ENCODE measurements at places on chromosomes 2 and 18.

DNA sequence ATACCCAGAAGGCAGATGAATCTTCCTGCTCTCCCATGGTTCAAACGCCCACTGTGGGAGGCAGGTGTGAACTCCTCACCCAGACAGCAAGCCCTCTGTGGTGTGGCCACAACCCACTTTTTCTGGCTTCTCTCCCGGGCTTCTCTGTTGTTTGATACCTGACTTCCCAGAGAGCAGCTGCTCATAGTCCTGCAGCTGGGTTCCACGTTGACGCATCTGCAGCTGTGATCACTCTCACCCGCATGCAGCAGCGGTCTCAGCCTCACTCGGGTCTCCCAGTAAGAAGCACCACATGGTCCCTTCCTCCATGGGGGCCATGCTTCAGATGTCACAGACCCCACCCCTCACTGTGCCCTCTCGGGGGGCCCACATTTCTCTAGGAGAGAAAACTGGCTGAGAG, 3.5 kb downstream of the ASPRV1 start:
- no peak for DNase-seq

DNA sequence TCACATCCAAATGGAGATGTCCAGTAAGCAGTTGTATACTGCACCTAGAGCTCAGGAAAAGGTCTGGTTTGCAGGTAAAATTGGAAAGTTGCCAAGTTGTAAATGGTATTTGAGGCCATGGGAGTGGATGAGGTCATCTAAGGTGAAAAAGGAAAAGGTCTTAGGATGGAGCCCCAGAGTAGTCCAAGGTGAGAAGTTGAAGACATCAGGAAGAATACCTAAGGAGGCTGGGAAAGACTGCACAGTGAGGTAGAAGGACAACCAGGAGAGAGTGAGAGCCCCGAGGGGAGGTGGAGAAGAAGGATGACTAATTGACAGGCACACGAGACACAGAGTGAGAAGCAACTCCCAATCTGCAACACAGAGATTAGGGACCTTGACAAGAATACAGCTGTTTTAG, 10.7 kb downstream of the DPP4 start:
- DNase-seq: peak; percentile 11

DNA sequence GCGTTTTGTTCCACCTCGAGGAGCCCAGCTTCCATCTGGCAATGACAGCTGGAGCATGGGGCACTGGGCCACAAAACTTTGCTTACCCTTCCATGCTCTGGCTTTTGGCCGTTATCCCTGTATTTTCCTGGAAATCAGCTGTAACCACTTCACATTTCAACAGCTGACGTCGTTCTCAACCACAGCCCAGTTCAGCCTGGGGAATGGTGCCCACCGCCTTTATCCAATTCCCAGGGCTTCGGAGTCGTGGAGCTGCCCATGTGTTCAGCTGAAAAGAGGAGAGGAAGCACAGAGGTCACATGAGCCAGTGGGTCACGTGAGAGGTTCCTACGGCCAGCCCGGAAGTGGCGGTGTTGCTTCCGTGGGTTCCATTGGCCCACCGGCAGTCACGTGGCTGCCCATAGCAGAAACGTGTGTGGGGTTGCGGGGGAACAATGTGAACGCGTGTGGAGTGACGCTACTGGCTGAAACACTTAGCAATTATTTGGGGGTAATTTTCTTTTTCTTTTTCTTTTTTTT, 16.7 kb upstream of the EDAR start:
- DNase-seq: no peak

GRCh38 chr2:178345951-178346350, 105.0 kb downstream of the PRKRA start:
- DNase-seq: no peak

- no peak for DNase-seq
These were observed 286.3 kb downstream of the FSIP2 start for GRCh38 chr2:186024921-186025320.

- DNase-seq: peak; percentile 63
These were observed 141.5 kb downstream of the SPHKAP start for GRCh38 chr2:228039752-228040534.

DNA sequence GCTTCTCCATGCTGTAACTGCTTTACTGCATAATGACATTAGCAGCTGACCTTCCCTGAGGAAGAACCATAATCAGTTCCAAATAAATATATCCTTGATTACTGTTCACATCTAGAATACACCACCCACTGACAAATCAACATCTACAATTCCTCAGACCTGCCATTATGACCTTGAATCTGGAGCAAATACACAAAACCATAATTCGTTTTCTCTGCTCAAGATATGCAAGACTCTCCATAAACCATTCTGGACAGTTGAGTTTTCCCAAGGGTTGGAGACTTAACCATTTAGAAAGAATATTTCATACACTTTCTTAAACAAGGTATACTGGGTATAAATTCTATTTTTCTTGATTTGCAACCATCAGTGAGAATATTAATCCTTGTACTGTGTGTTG, 11.8 kb downstream of the C2orf76 start:
- no peak for DNase-seq

GRCh38 chr2:241637018-241637794, at the start of the genes ATG4B and THAP4:
TSS of gene ATG4B (plus strand) at chr2:241637693. CDS start at chr2:241637715, 22 bp downstream.
TSS of gene THAP4 (minus strand) at chr2:241637158. CDS start at chr2:241637017, 141 bp downstream.
- DNase-seq: peak; percentile 87

DNA sequence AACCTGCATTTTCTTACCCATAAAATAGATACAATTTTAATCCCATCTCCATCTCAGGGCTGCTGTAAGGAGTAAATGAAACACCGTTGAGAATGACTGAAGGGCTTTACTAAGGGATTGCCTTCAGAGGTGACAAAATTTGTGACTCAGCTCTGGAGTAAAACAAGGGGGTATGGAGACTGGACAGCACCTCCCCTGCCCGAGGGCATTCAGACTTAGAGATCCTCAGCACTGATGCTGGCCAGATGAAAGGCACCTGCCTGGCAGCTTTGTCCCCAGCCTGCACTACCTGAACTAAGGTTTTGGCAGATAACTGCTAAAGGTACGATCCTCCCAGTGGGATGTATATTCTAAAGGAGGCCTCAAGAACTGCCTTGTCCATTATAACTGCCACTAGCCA, 105.9 kb upstream of the STPG4 start:
- peak; percentile 49 for DNase-seq

DNA sequence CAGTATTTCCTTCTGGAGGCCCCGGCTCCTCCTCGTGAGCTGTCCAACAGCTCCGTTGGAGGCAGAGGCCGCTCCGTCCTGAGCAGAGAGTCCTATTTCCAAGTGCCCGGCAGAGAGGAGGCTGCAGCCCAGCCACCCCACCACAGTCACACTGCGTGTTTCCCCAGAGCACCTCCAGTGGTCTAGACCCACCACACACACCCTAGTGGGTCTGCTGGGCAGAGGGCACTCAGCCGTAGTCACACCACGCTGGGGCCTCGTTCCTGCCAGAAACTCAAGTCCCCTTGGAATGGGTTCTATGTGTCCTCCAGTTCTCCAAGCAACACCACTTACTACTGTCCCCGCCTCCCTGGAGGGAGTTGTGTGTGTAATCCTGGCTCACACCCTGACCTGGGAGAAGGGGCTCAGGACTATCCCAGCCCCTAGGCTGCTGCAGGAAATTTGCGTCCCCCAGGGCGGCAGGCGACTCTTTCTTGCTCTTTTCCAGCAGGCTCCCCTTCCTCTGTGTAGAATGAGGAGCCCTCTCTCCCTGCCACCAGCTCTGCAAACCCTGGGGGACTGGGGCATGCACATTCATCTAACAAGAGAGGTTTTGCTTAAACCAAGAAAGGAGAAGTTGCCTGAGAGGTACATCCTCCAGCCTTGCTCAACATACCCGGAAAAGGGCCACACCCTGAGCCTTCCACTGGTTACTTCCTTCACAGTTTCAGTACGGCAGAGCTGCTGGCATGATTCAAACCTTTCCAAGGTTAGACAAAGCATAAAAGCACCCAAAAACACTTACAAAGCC, 114.1 kb downstream of the NDUFA10 start:
- DNase-seq: no peak

- no peak for DNase-seq
These were observed 90.6 kb downstream of the PAX3 start for GRCh38 chr2:222208010-222208690.

DNA sequence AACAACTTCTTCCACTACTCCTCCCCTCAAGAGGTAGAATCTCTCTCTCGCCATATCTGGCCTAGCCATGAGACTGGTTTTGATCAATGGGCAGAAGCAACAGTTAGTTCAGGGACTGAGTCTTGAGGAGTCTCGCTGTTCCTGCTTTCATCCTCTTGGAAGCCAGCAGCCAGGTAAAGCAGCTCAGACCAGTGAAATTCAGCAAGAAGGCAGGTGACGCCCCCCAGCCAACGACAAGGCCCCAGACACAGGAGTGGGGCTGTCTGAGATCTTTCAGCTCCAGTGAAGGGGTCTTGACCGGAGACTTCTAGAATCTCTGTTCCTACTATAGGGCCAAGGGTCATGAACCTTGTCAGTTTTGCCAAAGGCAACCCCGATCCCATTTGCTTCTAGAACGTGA, 39.7 kb upstream of the ACAA2 start:
- DNase-seq: no peak
